ENCODE measurements at places on chromosomes 5 and 9.

GRCh38 chr5:171882118-171882517 is 96.5 kb downstream of the SMIM23 start:
- DNase-seq: no peak

- no peak for DNase-seq
Observed at GRCh38 chr9:16442622-16443021, 427.8 kb downstream of the BNC2 start.

DNA sequence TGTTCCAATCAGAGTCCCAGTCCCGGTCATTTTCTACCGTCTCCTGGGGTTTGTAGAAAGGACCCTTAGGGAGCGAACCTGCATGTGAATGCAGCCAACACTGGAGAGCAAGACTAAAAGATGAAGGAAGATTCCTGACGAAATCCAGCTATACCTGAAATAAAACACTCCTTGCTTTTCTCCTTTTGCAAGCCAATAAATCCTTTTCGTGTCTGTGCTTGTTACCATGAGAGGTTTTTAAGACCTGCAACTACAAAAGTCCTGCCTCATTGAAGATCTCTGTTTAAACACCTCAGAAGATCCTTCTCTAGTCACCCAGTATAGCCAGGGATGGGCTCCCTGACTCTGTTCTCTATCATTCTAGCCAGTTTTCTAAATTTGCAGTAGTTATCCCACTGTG is 10.0 kb upstream of the SLC34A1 start:
- DNase-seq: no peak

DNA sequence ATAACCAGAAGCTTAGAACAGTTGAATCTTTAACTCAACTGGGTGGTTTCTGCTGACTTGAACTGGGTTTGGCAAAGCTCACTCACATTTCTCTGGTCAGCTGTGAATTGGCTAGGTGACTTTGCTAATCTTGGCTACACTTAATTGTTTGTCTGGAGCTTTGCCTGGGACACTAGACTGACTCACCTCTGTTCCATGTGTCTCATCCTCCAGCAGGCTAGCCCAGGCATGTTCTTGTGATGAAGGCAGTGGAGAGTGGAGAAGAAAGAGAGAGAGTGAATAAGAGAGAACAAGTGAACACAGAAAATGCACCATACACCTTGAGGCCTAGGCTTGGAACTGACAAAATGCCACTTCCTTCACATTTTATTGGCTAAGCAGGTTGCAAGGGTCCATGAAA is 32.6 kb downstream of the SPATA31D1 start:
- no peak for DNase-seq

DNA sequence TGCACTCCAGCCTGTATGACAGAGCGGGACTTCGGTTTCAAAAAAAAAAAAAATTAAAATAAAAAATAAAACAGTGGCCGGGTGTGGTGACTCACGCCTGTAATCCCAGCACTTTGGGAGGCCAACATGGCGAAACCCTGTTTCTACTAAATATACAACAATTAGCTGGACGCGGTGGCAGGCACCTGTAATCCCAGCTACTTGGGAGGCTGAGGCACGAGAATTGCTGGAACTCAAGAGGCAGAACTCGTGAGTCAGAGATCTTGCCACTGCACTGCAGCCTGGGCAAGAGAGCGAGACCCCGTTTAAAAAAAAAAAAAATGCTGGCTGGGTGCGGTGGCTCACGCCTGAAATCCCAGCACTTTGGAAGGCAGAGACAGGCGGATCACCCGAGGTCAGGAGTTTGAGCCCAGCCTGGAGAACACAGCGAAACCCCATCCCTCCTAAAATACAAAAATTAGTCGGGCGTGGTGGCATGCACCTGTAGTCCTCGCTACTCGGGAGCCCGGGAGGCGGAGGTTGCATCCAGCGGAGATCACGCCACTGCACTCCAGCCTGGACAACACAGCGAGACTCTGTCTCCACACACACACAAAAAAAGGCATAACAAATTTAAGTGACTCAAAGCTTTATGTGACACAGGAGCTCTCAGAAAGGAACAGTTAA is 1.5 kb upstream of the NPM1 start:
- no peak for DNase-seq

DNA sequence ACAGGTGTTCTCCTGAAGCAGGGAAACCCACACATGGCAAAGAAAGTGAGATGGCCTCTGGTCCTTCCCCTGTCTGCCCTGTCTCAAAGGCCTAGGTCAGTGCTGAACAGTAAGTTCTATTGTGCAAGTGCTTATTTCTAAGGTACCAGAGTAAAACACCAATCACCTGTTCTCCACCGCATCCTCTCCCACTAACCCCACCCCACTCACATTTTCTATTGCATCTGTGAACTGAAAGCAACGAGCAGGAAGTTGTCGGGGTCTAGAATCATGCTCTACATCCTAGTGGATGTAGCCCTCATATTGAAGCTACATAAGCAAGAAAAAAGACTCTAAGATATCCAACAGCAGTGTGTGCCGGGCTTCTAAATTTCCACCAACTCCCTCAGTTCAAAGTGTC is 265.9 kb downstream of the ENC1 start:
- DNase-seq: no peak

DNA sequence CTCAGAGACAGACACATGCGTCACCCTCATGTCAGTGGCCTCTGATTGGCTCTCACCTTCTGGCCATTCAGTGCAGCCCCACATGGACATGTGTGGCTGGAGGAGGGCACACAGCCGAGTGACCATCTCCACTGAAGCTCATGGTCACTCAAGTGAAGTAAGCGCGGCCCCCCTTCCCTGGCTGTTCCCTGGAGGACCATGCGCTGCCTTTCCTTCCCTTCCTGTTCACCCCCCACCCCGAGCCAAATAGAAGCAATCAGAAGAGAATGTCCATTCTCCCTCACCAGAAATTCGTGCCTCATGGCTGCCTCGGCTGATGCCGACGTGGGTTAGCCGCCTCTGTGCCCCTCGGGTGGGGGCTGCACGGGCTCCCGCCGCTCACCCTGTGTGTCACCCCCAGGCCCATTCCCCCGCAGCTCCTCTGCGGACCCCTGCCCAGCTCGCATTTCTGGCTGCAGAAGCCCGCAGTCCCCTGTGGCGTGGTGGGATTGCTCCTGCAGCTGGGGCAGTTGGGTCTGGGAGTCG is 12.5 kb upstream of the COL5A1 start:
- DNase-seq: no peak

Measured in suppressor macrophage (primary cell).